Cerebellar nuclear complex (tissue), 1 donor: ENCODE measurements at places on chromosomes 4 and X.

GRCh38 chrX:45353456-45353855 lies 152.8 kb upstream of the DIPK2B start:
- no peak for DNase-seq

DNA sequence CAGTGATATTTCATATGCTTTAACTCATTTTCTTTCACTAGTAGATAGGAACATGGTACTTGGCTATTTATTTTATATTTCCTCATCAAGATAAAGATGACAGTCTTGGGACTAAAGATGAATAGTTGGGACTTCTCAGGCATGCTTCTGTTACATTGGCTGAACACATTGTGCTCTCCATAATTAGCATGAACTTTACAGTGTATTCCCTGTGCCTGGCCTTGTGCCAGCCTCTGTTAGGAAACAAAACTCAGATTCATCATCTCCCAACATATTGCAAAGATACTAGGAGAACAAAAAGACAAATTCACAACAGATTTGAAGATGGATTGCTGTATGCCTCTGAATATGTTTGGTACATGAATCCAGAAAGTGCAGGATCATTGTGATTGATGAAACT lies 26.4 kb downstream of the GRIA2 start:
- no peak for DNase-seq

- no peak for DNase-seq
These were observed 20.1 kb downstream of the SLC7A11 start for GRCh38 chr4:138222046-138222445.

DNA sequence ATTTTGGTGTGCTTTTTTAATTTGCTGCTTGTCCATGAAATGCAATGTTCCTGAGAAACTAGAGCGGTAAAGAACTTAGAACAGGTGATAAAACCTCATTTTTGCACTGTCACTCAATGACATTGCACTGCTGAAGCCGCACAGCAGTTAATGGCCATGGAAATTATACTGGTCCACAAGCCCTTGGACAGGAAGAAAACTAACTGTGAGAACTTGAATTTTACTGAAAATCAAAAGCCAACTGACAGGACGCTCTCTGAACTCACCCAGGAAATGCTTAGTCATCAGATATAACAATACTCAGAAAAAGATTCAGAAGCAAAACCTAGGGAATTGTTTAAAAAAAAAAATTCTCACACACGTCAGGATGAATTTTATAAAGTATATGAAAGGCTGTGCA lies 246.4 kb upstream of the SLC7A11 start:
- DNase-seq: no peak

DNA sequence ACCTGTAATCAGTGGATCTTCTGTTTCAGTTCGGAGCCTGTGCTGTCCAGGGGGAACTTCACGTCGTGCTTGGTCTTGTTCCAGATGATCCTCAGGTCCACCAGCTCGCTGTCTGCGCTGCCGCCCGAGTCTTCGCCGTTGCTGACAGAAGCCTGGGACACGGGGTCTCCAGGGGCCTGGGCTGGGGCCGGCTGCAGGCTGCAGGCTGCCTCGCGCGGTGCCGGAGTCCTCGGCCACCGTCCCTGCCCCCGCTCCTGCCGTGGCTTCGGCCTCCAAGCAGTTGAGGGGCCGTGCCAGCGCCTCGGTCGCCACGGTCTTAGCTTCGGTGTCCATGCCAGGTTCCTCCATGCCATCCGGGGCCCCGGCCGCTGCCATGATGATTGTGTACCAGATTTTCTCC lies 37.3 kb upstream of the CCNI start:
- no peak for DNase-seq

GRCh38 chr4:17780501-17781299 lies 721 bp downstream of the FAM184B start:
- no peak for DNase-seq

DNA sequence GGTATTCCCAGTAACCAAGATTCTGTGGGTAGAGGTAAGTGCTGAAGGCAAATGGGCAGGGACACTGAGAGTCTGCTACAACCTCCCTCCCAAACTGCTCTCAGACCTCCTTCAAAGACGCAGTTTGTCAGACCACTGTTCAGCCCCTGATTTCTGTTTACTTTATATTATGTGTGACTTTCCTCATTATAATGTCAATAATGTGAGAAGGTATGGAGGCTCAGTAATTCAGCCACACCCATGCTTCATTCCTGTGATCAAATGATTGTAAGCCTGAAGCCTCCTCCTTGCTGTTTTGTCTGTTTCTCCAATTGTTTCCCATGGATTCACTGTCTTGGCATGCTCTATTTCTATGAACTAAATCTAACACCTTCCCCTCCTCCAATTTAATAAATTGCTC lies 75.6 kb downstream of the SYTL5 start:
- no peak for DNase-seq

GRCh38 chr4:77006753-77007353 lies 57.3 kb downstream of the SEPTIN11 start:
- DNase-seq: no peak

DNA sequence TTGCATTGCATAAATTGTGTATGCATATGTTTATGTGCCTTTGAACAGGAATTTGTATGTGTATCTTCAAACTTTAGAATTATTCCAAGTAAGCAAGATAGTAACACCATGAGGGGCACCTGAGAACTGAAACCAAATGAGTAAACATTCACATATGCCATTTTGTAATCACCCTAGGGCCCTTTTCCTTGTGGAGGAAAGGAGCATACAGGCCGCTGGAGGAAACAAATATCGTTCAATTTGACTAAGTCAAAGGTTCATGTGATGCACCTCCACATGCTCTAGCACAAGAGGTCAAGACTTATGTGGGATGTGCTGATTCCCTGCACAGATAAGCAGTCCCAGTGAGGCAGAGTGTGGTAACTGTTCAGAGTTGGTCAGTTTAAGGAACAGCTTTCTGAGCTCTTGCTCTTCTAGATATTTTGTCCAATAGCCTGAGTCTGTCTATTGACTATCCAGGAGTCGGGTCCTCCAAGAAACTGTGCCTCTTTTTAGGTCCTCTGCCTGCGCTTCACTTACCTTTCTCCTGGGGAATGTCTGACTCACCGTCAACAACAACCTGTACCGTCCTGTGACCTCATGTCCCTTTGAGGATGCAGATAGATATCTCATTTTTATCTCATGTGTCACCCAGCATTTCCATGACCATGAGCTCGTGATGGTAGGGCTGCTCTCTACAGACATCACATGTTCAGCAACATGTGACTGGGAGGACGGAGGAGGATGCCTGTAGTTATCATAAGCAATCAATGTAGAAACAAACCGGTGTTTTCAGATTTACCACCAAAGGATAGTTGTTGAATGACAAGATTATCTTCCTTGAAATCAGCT lies 196.9 kb downstream of the NWD2 start:
- no peak for DNase-seq

DNA sequence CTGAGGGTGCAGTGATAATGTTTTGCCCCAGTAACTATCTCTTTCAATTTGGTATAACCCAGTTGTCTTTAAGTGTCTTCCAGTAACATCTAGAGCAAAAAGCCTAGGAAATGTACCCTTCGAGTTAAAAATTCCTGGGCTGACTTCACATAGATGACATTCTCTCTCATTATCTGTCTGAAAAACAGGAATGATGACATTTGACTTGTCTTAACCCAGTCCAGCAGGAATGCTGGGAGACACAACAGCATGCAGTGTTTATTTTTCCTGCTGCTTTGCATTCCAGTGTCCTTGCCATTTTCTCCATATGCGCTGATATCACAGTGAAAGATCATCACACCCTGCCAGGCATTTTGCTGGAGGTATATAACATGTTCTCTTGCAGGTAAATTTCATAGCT lies 130.0 kb downstream of the SOWAHB start:
- DNase-seq: no peak

DNA sequence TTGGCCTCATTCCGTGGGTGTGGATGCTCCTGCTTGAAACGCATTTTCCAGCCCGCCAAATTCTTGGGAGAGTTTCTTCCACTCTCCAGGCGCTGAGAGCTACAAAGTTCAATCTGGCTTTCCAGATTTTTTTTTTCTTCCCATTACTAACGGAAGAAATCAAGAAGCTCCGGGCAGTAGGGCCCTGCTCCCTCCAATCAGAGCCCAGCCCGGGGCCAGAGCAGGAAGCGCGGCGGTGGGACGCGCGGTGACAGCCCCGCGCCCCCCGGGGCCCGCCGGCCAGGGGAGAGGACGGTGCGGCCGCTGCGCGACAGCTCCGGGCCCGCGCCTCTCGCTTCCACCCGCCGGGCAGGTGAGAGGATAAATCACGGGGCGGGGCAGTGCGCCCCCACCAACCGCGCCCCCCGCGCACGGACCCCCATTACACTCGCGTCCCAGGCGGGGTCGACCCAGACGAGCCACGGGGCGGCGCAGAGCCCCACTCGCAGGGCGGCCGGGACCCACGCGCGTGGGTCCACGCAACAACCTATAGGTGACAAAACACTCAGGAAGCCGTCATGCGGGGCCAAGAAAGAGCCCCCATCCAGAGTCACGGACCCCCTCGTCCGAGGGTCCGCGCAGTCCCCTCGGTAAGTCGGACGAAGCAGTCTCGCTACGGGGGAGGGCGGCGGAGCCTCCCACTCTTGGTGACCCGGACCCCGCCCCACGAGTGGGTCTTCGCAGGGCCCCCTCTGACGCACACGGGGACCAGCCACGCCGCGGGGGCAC lies 868 bp downstream of the AFAP1 start:
- DNase-seq: no peak

GRCh38 chrX:82092307-82092706 lies 890.4 kb downstream of the SH3BGRL start:
- DNase-seq: no peak

GRCh38 chr4:117154251-117154650 lies 68.9 kb upstream of the TRAM1L1 start:
- DNase-seq: no peak
